Inflammatory macrophage (primary cell): ENCODE measurements at places on chromosomes 2 and 18.

DNA sequence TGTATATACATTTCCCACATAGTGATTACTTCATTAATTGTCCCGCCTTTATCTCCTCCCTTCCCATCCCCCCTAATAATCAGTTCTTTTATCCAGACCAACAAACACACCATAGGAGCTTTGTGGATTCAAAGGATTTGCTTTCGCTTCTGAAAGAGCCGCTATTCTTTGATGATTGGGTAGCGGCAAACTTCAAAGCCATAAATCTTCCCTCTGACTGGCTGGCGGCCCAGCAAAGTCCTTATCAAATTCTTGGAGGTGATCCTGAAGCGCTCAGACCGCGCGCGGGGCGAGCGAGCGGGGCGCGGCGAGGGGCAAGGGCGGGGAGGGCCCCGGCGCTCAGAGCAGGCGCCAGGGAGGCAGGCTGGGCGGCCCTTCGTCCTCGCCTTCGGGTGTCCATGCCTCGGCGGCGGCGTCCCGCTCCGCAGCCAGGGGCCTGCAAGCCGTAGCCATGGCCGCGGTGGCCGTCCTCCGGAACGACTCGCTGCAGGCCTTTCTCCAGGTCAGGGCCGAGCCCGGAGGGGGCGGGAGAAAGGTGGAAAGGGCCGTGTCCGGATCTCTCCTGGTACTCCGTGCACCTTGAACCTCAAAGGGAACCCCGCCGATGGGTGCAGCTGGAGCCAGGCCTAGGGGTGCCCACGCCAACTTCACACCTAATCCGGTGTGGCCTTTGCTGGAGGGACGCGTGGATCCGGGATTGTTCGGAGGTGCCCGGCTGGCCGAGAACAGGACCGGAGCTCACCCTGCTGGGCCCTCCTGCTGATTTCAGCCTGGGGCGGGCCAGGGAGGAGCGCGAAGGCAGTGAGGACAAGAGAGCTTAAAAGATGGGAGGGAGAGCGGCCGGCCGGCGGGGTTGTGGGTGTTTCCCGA, at the start of gene SP5:
SP5 (plus strand) TSS at position 276 of the 870 bp plus-strand sequence; CDS start at position 452, 176 bp downstream.
- DNase-seq, result peak; percentile 26

GRCh38 chr18:45102863-45103262, 422.2 kb downstream of the SETBP1 start:
- no peak for DNase-seq

GRCh38 chr2:210954386-210954907, 398.0 kb downstream of the CPS1 start:
- no peak for DNase-seq

- DNase-seq, result no peak
Measured at GRCh38 chr2:126429103-126429502, 226.9 kb upstream of the GYPC start.

DNA sequence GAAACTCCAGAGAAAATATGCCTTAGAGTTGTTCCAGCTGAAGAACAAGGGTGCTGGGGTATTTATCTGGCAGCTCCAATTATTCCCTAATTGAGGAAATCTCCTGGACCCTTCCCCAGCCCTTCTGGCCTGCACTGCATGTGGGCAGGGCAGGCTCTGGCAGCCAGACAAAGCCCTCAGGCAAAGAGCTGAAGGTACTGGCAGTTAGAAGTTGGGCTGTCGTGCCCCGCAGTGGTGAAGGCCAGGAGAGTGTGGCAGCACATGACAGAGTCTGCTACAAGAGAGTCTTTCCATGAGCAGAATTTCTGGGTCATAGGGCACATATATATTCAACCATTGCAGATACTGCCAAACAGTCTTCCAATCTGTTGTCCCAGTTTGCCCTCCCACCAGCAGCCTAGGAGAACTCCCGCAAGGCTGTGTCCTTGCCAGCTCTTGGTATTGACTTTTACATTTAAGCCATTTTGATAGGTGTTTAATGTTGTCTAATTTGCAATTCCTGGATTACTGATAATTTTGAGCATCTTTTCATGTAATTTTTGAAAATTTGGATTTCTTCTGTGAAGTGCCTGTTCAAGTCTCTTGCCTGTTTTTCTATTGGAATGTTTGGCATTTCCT, 26.6 kb downstream of the ONECUT2 start:
- no peak for DNase-seq

DNA sequence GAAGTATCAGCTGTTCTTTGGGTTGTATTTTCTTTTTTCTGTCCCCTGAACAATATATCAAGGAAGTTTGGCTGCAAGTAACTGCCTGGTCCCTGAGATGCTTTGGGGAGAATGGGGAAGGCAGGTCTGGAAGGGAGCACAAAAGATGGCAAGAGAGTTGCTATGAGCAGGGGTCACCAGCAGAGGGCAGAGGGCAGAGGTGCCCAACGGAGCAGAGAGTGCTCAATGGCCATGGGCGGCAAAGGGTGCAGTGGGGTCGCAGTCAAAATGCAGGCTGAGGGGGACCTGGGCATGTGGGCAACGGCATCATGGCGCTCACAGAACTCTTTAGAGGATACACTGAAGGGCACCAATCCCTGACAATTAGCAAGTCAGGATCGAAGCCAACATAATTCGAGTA, 107.7 kb upstream of the ATP8B1 start:
- DNase-seq, result no peak

GRCh38 chr18:55031164-55031563, 71.9 kb upstream of the CCDC68 start:
- DNase-seq, result no peak

DNA sequence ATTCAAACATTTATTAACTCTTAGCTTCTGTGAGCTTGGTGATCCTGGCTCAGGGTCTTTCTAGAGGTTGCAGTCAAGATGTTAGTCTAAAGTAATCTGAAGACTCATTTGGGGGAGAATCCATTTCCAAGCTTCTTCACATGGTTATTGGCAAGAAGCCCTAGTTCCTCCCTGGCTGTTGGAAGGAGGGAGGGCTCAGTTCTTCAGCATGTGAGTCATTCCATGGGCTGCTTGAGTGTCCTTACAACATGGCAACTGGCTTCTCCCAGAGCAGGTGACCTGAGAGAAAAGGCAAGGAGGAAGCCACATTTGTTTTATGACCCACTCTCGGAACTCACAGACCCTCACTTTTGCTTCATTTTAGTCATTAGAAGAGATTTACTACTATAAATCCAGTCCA, 10.6 kb upstream of the C2orf74 start:
- DNase-seq, result peak; percentile 52

GRCh38 chr2:29189052-29189451, 73.8 kb downstream of the CLIP4 start:
- no peak for DNase-seq

DNA sequence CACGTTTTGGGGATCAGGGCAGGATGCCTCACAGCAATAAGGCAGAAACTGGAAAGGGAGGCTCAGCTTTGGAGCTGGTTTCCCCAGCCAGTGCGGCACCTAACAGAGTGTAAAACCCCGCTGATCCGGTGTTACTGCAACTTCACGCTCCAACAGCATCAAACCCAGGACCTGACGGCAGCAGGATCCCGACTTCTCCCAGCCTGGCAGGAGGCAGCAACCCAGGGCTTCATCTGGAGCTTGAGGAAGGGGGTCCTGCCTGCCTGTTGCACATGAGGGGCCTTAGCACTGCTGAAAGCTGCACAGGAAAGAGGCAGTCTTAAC, 209.8 kb downstream of the MGAT5 start:
- DNase-seq, result no peak

GRCh38 chr18:3213300-3214059, 6.3 kb downstream of the MYOM1 start:
- DNase-seq, result no peak

DNA sequence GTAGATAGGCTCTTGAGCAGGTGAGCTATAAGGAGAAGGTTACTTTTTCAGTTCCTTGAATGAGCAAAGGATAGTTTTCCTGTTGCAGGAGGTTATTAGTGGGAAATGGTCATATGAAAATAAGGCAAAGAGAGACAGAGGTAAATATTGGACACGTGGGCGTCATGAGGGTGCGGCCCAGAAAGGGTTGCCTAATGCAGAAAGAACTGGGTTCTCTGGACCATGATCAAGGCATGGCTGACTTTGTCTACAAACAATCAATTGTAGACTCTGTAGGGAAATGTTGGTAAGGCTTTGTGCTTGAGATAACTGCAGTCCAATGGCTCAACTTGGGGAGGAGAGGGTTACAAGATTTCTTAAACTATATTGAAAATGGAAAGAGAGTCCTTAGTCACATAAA, 585.8 kb downstream of the BCL11A start:
- no peak for DNase-seq

DNA sequence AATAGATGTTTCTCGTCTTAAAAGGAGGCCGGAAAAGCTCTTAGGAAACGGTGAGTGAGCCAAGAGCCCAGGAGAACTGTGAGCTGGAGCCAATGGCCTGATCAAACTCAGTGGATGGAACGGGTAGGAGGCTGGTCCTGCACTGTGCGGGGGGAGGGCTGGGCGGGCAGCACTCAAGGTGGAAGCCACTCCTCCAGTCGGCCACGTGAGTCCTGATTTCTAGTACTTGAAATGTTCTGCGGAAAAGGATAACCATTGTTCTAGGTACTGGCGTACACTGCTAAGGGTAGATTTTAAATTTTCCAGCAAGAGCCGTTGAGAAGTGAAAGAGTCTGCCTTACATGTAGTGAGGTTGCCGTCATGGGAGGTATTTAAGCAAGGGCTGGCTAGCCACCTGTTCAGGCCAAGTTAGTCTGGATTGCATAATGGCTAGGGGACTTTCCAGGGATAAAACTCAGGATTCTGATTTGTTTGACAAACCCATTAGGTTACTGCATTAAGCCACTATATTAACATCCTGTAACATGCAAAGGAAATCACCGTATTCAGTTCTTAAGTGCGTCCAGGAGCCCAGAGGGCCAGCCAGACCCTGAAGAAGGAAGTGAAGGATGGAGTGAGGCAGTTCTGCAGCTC, 51.3 kb upstream of the ODC1 start:
- DNase-seq, result no peak

GRCh38 chr2:64905338-64906024, 83.7 kb upstream of the SLC1A4 start:
- no peak for DNase-seq

DNA sequence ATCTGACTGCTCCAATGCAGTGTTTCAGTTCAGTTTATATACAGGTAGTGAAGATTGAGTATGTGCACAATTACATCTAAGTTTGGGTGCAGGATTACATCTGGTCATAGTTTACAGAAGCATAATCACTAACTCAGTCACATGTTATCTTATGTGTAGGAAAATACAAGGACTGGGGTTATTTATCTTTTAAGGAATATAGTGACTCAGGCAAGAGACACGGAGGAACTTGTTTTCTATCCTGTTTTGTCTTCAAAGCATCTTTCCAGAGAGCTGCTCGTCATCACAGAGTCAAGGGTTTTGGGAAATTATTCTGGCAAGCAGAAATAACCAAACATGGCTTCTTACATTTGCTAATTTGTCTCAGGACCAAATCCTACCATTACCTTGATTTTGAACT, 1371.5 kb upstream of the TMEFF2 start:
- no peak for DNase-seq

GRCh38 chr2:66957198-66957597, 439.9 kb upstream of the ETAA1 start:
- no peak for DNase-seq

GRCh38 chr2:114032705-114033104, 142.8 kb downstream of the ACTR3 start:
- DNase-seq, result no peak

DNA sequence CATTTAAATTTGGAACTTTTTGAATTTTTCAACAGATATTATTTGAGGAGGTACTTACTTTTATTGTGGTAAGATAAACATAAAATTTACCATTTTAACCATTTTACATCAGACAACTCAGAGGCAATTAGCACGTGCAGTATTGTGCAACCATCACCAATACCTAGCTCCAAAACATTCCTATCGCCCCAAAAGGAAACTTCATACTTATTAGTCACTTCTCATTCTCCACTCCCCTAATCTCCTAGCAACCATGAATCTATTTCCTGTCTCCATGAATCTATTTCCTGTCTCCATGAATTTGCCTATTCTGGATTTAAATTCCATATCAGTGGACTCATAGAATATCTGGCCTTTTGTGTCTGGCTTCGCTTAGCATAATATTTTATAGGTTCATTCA, 69.9 kb upstream of the FAM136A start:
- no peak for DNase-seq

GRCh38 chr2:3669656-3670055, 11.7 kb downstream of the ALLC start:
- no peak for DNase-seq

GRCh38 chr2:123419976-123420375, 605.1 kb upstream of the CNTNAP5 start:
- DNase-seq, result no peak

DNA sequence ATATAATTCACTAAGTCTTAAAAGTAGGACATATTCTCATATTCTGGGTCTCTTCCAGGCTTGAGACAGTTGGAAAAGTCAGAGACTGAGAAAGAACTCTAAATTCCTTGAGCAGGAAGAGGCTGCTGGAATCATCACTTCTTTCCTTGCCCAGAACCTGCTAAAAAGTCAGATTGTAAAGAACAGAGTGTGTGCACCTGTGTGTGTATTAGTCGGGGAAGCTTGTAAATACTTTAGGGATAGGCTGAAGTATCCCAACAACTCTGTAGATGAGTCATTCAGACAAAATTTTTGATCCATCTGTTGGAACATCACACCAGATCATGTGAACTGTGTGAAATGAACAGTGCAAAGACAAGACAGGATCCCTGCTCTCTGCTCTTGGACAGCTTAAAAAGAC, 16.1 kb downstream of the GAREM1 start:
- no peak for DNase-seq

DNA sequence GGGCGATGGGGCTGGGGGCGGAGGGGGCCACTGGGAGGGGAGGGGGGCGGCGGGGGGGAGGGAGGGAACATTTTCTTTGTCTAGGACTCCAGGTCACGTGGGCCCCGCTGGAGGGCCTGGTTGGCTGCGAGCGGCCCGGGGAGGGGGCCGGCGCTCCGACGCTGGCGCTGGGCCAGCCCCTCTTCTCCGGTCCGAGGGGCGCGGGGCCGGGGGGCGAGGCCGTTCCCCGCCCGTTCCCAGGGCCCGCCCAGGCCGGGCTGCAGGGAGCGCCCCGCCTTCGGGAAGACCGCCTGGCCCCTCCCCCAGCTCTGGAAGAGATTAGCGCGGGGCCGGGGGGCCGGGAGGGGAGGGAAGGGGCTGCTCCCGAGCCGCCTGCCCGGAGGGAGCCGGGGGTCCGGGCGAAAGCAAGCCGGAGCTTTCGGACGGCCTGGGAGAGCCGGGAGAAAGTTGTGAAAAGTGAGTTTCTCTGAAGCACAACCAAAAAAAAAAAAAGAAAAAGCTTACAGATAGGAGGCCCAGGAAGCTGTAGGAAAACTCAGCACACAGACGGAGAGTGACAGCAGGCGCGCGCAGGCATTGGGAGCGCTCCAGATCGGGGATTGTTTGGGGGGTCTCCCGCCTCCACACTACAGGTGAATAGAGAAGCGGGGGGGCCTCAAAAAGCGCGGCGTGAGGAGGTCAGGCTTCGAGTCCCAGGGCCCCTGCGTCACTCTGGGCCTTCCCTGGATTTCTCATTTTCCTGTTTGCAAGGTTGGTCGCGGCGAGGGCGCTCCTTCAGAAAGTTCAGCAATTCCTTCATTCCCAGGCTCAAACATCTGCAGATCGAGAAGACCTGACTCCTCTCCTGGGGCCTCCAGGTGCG, 84.1 kb upstream of the POMC start:
- DNase-seq, result no peak
